ENCODE measurements at places on chromosomes 11 and 22. TPM values are rescaled to one million over a fixed set of nuclear protein-coding genes. Genes with fewer than 3 reads are reported as not detected.
A peak's percentile ranks its signal among the peaks of the same experiment; 100 is the strongest.

DNA sequence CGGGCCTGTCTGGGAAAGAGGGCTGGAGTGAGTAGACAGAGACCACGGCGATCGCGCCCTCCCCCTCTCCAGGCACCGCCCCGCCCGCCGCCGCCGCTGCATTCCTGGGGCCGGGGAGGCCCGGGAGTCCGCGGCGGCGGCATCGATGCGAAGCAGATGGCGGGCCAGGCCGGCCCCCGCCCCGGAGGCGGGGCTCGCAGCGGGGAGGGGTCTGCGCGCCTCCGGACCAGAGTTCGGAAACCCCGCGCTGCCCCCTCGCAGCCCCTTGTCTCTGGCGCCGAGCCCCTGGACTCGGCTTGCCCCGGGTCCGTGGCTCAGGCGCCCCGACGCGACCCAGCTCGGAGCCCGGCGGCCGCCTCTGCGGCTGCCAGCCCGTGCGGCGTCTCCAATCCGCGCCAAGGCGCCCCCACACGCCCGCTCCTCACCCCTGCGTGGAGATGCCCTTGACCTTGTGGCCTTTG, 1.3 kb downstream of the SCARF2 start:
- DNase-seq = peak; percentile 70

DNA sequence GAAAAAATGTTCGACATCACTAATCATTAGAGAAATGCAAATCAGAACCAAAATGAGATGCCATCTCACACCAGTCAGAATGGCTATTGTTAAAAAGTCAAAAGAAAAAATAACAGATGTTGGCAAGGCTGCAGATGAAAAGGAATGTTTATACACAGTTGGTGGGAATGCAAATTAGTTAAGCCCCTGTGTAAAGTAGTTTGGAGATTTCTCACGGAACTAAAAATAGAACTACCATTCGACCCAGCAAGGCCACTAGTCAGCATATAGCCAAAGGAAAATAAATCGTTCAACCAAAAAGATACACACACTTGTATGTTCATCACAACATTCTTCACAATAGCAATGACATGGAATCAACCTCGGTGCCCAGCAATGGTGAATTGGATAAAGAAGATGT, 503.2 kb downstream of the OPCML start:
- DNase-seq = no peak

- no peak for DNase-seq
These were observed 11.9 kb downstream of the RBFOX2 start for GRCh38 chr22:36016684-36017083.

DNA sequence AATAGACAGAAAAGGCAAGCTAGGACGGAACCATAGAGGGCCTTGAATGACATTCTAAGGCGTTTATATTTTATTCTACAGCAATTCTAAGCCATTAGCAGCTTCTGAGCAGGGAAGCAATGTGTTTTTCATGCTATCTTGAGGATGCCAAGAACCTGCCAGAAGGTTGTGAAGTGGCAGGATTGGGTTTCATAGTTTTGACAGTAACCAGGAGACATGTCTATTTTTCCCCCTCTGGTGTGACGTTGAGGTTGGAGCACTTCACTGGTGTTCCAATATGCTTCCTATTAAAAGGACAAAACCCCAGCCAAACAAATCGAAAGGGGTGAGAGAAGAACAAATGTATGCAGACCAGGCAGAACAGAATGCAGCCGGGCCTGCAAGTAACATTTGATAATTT, 148.2 kb downstream of the SPATA19 start:
- no peak for DNase-seq

The BTG4 gene
- not detected for total RNA-seq

DNA sequence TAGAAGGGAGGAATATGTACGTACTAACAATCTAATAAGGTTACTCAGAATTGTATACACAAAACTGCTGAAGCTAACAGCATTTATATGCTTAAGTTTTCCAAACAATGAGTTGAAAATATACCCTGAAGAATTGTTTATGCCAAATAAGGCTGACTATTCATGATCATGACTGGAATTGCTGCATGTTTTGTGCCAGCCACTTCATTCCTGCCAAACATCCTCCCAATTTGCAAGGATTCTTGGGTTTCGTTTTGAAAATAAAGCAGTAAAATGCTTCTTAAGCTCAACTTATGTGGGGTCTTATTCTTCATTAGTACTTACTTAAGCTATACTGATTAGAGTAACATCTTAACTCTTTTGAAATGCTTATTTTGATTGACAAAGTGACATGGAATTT, 149.0 kb downstream of the SPON1 start:
- DNase-seq = no peak

The HBE1 gene
- total RNA-seq = not detected

The MARK2 gene
- 37.4 TPM for total RNA-seq

The PATE4 gene
- total RNA-seq = not detected

The ANKK1 gene
- total RNA-seq = not detected

- no peak for DNase-seq
These were observed 7.6 kb downstream of the WNT7B start for GRCh38 chr22:45969414-45969799.

The SCN4B gene
- 12.6 TPM for total RNA-seq

The C11orf87 gene
- total RNA-seq = not detected

The NCR3LG1 gene
- 0.73 TPM for total RNA-seq

- DNase-seq = no peak
These were observed 221.1 kb upstream of the NARS2 start for GRCh38 chr11:78795621-78796261.

DNA sequence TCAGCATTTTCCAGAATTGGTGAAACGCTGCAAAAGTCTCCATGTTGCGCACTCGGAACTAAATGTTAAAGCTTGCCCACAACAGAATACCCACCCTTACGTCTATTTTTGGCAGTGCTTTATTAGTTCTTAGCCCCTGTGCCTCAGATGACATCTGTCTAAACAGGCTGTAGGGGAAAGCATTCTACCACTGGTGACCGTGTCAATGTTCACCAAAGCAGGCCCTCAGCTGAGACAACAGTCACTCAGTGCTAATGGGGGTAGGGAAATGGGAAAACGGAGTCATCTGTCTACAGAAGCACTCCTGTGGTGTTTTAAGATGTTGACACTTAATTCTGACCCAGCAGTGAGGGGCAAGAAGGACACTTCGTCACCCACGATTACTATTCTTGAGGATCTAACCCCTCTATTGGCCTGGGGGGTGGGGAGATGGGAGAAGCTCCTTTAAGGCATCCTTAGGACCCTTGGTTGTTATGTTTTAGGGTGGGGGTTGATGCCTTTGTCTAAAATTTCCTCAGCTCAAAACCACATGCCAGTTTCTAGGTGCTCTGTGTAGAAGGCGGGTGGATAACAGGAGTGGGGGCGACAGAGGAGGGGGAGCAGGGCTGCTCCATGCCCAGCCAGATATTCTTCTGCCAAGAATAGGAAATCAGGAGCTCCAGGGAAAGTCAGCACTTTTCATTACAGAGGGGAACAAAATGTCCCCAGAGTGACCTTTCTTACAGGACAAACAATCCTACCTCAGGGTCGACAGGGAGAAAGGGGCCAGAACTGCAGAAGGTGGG, 15.6 kb upstream of the MFRP start:
- no peak for DNase-seq

The FAM180B gene
- 0.22 TPM for total RNA-seq

The TESMIN gene
- total RNA-seq = 0.27 TPM

GRCh38 chr11:82577246-82577645, 156.4 kb downstream of the FAM181B start:
- no peak for DNase-seq

- no peak for DNase-seq
These were observed 13.4 kb downstream of the PRDM11 start for GRCh38 chr11:45159781-45160365.

The HSPB2 gene
- total RNA-seq = 43.7 TPM

- no peak for DNase-seq
These were observed 24.4 kb downstream of the METTL15 start for GRCh38 chr11:28132548-28132947.

- no peak for DNase-seq
These were observed 847.4 kb downstream of the NTM start for GRCh38 chr11:132217856-132218255.
